ENCODE measurements at places on chromosomes 4 and X.

GRCh38 chr4:3168029-3168428 is 80.9 kb upstream of the MSANTD1 start:
- DNase-seq: no peak

GRCh38 chr4:182286931-182287330 is 43.7 kb downstream of the TENM3 start:
- DNase-seq: no peak

GRCh38 chr4:79905212-79905611 is 167.8 kb downstream of the ANTXR2 start:
- DNase-seq: no peak

DNA sequence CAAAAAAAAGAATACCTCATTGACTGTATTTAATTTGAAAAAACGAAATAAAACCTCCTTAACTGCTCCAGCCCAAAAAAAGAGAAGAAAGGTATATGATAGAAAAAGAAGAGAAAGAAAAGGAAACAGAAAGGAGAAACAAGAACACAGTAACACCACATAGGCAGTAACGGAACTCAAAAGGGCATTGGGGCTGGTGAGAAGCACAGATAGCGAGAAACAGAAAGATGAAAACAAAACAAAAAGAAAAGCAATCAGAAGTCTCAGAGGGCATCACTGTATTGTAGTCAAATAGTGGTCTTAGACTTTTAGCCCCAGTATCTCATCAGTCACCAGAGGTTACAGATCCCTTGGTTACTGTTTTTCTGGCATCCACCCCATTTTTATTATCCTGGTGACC is 88.6 kb downstream of the NFKB1 start:
- no peak for DNase-seq

- DNase-seq: no peak
Measured at GRCh38 chr4:20395160-20395773, 143.6 kb downstream of the SLIT2 start.

DNA sequence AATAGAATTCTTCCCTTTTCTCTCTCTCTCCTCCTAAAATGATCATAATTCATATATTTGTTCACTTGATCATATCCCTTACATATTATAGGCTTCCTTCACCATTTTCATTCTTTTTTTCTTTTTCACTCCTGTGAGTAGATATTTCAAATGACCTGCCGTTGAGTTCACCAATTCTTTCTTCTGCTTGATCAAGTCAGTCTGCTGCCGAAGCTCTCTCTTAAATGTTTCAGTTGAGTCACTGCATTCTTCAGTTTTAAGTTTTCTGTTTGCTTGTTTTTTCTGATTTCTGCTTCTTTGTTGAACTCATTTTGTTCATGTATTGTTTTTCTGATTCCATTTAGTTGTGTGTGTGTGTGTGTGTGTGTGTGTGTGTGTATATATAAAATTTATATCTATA is 354.3 kb downstream of the GPAT3 start:
- no peak for DNase-seq

DNA sequence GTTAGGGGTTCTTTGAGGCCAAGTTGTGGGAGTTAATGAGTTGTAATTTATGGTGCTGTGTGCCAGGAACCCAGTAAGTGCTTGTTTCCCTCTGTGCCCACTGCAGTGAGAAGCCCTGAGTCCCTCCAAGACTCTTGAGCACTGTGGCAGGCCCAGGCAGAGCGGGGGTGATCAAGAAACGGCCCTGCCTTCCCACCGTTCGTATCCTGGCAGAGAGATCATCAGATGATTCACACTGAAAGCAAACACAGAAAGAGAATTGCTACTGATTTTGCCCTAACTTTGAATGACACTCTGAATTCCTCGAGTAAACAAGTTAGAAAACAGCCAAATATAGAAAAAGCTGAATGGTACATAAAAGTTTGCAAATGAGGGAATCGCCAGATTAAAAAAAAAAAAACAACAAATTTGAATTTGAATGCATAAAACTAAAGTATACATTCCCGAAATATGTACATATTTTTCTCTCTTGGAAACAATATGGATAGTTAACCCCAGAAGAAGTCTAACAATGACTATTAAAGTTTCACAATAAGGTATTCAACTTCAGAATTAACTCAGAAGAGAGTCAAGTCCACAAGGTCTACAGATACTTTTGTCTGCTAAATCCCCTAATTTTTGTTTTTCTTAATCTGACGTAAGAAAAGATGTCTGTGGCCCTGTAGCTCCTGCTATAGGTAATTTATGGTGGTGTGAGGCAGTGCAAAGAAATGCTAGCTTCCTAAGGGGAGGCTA is 71.8 kb downstream of the AFAP1 start:
- DNase-seq: no peak
